ENCODE measurements at places on chromosomes 7 and 10.

DNA sequence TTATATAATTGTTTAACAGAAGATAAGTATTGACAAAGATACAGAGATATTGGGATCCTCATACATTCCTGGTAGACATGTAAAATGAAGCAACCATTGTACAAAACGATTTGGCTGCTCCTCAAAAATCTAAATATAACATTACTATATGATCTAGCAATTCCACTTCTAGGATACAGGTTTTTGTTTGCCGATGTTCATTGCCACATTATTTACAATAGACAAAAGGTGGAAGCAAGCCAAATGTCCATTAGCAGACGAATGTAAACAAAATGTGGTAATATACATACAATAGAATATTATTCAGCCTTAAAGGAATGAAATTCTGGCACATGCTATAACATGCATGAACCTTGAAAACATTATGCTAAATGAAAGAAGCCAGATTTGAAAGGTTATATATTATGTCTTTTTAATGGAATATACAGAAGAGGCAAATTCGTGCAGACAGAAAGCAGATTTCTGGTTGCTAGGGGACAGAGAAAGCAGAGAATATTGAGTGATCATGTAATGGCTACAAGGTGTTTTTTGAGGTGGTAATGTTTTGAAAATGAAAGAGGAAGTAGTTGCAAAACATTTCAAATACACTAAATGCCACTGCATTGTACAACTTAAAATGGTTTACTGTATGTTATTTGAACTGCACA is 44.9 kb downstream of the POLR1F start:
- no peak for DNase-seq

- no peak for DNase-seq
Observed at GRCh38 chr7:12968836-12969422, 281.5 kb downstream of the ARL4A start.

DNA sequence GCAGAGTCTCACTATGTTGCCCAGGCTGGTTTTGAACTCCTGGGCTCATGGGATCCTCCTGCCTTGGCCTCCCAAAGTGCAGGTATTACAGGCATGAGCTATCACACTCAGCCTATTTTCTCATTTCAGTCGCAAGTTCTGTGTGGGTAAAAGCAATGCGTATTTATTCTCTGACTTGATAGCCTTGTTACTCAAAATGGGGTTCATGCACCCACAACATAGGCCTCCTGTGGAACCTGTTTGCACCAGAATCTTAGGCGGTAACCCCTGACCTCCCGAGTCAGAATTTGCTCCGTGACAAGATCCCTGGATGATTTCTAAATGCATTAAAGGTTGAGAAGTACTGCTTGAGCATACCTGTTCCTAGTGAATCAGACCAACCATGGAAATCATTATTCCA is 7.3 kb downstream of the IL2RA start:
- no peak for DNase-seq

- no peak for DNase-seq
Observed at GRCh38 chr7:158414486-158414961, 173.1 kb downstream of the PTPRN2 start.
